ENCODE measurements at places on chromosomes 6 and 20. TPM values are rescaled to one million over a fixed set of nuclear protein-coding genes. Genes with fewer than 3 reads are reported as not detected.

ASIP gene
- polyA plus RNA-seq: 117 TPM

RRAGD gene
- polyA plus RNA-seq: 25.8 TPM

THBS2 gene
- 1.9 TPM for polyA plus RNA-seq

TMEM200A gene
- polyA plus RNA-seq: 0.15 TPM

C6orf15 gene
- not detected for polyA plus RNA-seq

SOBP gene
- polyA plus RNA-seq: 11.4 TPM

LY6G6C gene
- polyA plus RNA-seq: not detected

BEND6 gene
- polyA plus RNA-seq: 0.19 TPM

SGK2 gene
- 0.71 TPM for polyA plus RNA-seq

STX11 gene
- polyA plus RNA-seq: 13.7 TPM

DEF6 gene
- 0.86 TPM for polyA plus RNA-seq

GPR6 gene
- not detected for polyA plus RNA-seq

MYB gene
- not detected for polyA plus RNA-seq

Data from heart left ventricle (tissue), 16 donors.